ENCODE measurements at places on chromosomes 7 and 10.

GRCh38 chr10:35132727-35133126, 6.1 kb downstream of the CREM start:
- DNase-seq = no peak

- DNase-seq = no peak
Measured at GRCh38 chr7:13846386-13846785, 143.1 kb downstream of the ETV1 start.

DNA sequence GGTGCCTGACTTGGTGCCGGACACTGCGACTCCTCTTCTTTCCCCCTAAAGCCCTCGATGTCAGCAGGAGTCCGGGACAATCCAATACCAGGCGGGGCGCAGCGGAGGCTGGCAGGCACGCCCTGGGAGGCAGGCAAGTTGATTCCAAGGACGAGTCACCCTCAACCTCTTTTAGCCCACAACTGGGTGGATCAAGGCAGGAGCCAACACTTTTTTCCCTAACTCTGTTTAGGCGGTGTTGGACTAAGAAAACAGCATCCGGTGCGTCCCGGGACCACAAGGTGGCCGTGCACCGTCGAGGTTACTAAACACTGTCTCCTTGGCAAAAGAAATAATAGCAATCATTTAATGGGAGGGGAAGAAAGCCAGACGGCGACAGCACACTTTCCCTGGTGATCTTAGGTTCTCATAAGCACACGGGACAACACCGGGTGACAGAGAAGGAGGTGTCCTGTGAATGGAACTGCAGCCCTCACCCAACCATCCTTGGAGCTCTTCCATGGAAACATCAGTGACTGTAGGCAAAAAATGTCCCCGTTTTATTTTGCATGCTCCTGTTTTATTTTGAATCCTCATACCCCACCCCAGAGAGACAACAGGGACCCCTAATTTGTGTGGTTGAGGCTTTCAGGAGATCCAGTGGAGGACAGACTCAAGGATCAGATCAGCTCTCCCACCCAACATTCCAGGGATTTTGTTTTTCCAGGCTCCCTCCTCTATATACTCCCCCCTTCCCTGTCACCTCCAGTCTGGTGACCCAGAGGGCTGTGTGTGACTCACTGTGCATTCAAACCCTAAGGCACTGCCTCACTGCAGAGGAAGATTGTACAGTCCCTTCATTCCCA, 1.3 kb upstream of the CALCR start:
- no peak for DNase-seq

GRCh38 chr10:132921086-132921485, 21.3 kb downstream of the CFAP46 start:
- DNase-seq = no peak
